HFF-Myc (cell line): ENCODE measurements at places on chromosomes 7 and 10.

- DNase-seq = no peak
Observed at GRCh38 chr7:20784388-20785156, 2.1 kb downstream of the SP8 start.

DNA sequence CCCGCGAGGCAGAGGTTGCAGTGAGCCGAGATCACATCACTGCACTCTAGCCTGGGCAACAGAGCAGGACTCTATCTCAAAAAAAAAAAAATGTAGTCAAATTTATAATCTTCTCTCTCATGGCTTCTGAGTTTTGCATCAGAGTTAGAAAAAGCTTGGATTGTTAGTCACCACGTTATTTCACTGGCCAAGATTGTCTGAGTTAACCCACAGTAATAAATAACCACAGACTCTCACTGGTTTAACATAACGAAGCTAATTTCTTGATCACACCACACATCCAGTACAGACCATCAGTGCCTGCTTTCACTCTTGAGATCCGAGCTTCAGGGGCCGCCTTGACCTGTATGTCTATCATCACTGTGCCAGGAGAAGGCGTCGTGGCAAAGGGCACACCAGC, 116.8 kb upstream of the JCAD start:
- DNase-seq = no peak

DNA sequence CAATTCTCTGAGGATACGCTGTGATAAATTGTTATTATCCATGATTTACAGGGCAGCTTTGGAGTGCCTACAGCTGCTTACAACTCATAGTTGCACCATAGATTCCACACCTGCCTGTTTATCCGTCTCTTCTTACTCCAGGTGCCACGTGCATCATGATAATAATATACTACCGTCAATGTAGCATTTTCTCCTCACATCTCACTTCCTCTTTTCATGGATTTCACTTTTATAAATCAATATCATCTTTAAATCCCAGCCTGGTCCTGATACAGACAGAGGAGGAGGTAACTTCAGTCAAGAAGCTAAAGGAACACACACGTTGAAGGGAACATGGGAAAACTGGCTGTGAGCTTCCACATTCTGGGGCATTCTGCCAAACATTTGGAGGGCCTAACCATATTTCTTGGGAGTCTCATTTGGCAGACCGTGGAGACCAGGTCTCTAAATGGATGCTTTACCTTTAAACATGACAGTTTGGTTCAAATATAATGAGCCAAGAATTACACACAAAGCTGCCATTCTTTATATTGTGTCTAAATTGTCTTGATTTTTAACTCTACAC, 2.4 kb downstream of the CH25H start:
- DNase-seq = no peak

DNA sequence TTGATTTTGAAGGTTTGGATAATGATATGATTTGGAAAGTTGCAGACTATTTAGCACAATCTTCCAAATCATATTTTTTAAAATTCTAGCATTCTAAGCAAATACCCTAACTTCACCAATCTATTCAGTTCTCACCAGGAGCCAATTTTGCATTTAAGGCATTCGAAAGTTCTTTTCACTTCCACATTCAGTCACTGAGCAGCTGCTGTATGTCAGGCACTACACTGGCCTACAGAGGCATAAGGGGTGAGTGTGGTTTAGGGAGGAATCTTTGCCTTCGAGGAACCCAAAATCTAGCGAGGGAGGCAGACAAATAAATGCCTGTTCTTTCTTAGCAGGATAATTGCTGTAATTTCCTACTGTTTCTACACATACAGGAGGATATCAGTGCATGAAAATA, 10.7 kb upstream of the UCN3 start:
- DNase-seq = no peak

DNA sequence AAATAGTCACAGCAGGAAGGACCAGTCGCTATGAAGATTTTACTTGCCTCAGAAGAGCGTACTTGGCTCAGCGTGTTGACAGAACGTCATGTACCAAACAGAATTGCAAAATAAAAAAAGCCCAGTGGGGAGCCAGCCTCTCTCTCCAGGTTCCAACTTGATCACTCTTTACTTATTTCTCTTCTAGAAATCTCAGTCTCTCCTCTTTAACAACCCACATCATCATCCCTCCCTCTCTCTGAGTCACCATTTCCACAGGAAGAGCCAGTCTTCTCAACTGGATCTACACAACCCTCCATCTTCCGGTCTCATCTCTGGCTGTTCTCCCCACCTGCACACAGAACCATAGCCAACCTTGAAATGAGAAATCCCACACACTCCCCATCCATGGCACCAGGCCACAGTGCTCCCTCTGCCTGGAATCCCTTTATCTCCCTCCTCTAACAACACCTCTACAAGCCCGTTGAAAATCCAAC, 718.3 kb downstream of the GRID1 start:
- no peak for DNase-seq

DNA sequence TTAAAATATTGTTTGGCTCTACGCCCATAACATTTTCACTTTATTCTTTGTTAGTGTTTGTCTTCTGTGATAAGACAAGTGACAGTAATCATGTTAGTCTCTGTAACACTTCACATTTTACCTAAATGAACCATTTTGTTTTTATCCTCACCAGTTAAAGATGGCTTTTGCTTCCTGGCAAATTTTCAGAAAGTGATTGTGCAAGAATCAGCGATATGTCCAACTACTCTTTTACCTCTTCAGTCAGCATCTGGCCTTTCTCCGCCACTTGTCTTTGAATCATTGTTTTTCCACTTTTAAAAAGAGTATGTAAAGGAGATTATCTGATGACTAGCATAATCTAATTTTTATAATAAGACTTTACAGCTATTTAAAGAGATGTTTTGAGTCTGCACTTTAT, 3.5 kb downstream of the DGKB start:
- no peak for DNase-seq

DNA sequence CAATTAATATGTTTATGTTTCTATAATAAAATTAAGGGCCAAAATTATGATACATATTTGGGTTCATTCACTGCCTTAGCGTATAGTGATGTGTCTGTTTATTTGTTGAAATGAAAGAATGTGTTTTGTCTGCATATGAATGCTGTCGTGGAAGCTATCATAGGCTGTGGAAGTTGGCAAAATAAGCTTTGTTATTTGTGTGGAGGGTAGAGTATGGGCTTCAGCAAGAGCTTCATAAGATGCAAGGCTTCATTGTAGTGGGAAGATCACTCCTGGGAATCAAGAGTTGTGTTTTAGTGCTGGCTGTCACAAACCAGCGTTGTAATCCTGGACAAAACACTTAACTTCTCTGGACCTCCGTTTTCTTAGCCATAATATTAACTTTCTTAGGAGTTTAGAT, 2.5 kb downstream of the SLK start:
- no peak for DNase-seq

DNA sequence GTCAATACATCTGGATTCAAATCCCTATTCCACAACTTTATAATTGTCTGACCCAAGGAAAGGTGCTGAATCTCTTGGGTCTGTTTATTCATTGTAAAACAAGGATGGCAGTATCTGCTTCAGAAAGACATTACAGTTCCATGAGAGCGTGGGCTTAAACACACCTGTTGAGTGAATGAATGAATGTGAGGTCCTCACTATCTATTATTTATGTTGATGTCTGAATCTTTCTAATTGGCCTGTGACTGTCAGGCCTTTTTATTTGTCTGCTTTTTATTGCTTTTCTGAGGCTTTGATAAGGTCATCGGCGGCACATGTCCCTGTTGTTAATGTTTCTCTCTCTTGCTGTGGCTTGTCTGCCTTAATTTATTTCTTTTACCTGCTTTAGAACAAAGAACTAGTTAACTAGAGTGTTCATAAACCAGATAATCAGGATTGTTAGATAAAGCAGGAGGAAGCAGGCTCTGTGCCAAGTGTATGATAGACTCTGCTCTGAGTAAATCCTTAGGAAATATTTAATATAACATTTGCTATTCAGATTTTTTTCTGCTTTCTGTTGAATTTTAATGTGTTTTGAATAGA, 42.3 kb upstream of the CYCS start:
- DNase-seq = no peak

- peak; percentile 62 for DNase-seq
Observed at GRCh38 chr7:16743236-16743635, 10.3 kb upstream of the TSPAN13 start.

- DNase-seq = no peak
Observed at GRCh38 chr10:9381733-9382532, 1327.4 kb downstream of the GATA3 start.

GRCh38 chr10:93584445-93584844, 16.6 kb downstream of the RBP4 start:
- no peak for DNase-seq
